NCI-H1694 treated with DMSO at 0.1 percent for 48 hours (cell line): ENCODE measurements at places on chromosomes 6 and 20.

GRCh38 chr6:7750197-7750596, 24.3 kb downstream of the BMP6 start:
- no peak for DNase-seq

GRCh38 chr6:40285996-40286395, 301.2 kb downstream of the LRFN2 start:
- no peak for DNase-seq

GRCh38 chr6:138145402-138145801, 16.3 kb upstream of the ARFGEF3 start:
- no peak for DNase-seq

DNA sequence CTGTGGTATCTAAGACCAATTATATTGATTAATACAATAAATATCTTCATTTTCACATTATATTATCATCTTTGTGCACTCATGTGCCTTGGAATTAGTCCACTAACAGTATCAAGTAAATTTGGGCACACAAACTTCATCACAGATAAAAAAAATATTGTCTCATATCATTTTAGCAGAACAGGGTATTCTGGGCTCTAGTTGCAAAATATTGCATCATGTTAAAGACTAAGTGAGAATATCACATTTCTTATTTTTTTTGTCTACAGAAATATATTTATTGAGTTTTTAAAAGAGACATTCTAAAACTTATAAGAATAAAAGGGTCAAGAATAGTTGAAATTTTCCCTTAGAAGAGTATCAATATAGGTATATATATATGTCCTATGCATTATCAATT, 754.1 kb upstream of the MAN1A1 start:
- no peak for DNase-seq
